ENCODE measurements at places on chromosomes 4 and X. TPM values are rescaled to one million over a fixed set of nuclear protein-coding genes. Genes with fewer than 3 reads are reported as not detected.

Gene COL4A5
- total RNA-seq: 69.8 TPM

Gene DCAF12L2
- not detected for total RNA-seq

Gene SOWAHD
- not detected for total RNA-seq

Gene CSAG2
- total RNA-seq: not detected

Gene POU4F2
- total RNA-seq: not detected

Gene CCSER1
- total RNA-seq: not detected

Gene GUCY1B1
- 3.7 TPM for total RNA-seq

Gene DNAAF6
- not detected for total RNA-seq

Gene ESX1
- total RNA-seq: 1.4 TPM

Gene NPNT
- total RNA-seq: not detected

Gene NMU
- total RNA-seq: not detected

Gene PGK1
- total RNA-seq: 353 TPM

Gene ASB5
- not detected for total RNA-seq

Gene DUSP9
- 0.29 TPM for total RNA-seq

Gene NKX3-2
- total RNA-seq: not detected

Gene OTC
- total RNA-seq: not detected

Gene PLAC8
- total RNA-seq: 2.6 TPM

Gene PPP2R2C
- total RNA-seq: not detected

Gene NDP
- total RNA-seq: 0.29 TPM

Gene TASL
- total RNA-seq: not detected

Gene HTN3
- total RNA-seq: not detected

Gene NLGN4X
- total RNA-seq: not detected

Gene DGKK
- total RNA-seq: not detected

Gene STATH
- total RNA-seq: not detected

Gene RPS6KA3
- 25.3 TPM for total RNA-seq

Gene USP51
- total RNA-seq: 1.2 TPM

Gene GPC3
- not detected for total RNA-seq

Gene SPATA18
- total RNA-seq: 9.4 TPM

All from myometrial cell (primary cell).